ENCODE measurements at places on chromosomes 12 and 14.

DNA sequence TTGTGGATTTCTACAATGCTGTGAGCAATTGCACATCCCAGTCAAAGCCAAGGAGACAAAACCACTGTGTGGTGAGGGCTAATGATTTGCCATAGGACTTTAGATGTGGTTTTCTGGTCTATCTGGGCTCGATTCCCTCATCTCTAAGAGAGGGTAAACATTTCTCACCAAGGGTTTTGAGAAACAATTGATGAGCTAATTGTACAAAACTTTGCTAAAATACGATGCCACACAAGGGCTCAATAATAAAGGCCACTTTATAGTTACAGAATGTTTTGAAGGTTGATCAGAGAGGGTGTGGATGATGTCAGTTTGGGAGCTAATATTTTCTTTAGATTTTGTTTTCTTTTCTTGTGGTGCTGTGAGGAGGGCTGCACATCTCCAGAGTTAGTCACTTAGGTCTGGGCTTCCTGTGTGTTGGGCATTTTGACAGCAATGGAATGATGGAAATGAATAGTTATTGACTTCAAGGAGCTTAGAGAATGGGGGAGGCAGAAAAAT lies 60.8 kb upstream of the SLC38A4 start:
- DNase-seq = no peak

- no peak for DNase-seq
Observed at GRCh38 chr12:132338311-132338710, 8.9 kb upstream of the GALNT9 start.

DNA sequence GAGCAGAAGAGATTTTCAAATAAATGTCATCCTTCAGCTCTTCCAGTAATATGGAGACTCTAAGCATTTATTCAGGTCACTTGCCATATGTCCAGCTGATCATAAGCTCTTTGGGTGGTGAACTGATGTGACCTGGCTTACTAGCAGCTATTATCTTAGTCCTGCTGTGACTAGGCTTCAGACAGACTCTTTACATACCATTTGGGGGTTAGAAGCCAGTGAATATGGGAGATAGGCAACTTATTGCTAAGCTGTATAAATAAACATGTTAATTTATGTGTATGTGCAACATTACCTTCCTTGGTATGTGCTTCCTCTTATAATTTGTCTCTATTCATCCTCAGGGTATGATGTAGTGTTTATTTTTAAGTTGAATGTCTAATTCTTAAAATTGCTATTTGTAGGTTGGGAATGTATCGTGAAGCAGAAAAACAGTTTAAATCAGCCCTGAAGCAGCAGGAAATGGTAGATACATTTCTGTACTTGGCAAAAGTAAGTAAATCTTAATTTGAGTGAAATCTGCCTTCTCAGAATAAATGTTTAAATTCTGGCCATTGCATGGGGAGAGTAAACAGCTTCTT lies 32.4 kb downstream of the TTC8 start:
- no peak for DNase-seq

- DNase-seq = no peak
Observed at GRCh38 chr12:40225984-40226602, 1.3 kb downstream of the LRRK2 start.

DNA sequence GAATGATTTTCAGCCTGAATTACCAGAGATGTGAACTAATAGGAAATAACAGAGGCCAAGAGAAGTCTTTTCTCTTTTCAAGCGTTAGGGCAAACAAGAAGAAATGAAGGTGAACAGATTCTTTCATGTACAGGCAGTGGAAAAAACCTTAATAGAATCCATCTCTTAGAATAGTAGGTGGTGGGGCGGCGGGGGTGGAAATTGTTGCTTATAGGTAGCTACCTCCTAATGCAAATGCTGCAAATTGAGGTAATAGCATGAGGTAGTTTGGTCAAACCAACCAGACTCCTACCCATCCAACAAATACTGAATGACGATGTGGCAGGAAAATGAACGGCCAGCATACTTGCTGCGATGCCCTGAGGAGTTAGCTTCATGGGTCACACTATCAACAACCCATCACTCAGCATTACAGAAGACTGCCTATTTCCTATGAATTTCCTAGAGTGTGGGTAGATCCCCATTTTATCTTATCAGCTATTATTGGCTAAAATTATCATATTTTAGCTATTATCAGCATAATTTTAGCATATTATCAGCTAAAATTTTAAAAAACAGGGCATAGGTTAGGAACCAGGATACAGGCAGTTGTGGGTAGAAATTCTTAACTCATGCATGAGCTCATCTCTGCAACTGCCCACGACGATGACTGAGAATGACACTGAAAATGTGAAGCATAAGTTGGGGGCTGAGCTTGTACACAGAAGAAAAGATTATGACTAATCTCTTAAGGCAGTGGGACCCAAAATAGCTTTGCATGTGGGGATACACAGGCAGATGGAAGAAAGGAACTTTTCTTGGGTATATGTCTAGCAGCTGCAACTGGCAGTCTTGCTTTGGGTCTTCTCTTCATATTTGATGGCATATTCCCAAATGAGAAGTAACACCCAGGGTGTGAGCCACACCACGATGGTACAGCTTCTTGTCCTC lies 68.7 kb downstream of the NIN start:
- no peak for DNase-seq

DNA sequence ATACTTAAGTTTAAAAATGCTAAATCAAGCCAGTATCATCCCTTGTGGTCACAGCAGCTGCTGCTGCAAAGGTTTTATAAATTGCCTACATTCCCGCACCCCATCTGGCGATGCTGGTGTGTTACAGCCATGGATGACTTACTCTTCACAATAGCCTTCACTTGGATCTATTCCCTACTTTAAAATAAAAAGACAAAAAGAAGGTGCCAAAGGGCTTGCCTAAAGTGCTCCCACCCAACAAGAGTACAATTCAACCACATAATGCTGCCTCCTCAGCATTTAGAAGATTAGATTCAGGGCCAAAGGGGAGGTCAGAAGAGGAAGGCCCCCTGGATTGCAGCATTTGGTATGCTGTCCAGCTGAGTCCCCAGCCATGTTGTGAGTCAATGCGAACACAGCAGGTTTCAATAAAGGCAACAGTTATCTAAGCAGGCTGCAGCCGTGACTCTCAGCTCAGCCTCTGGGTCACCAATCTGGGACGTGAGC lies 176.1 kb downstream of the DAD1 start:
- no peak for DNase-seq

DNA sequence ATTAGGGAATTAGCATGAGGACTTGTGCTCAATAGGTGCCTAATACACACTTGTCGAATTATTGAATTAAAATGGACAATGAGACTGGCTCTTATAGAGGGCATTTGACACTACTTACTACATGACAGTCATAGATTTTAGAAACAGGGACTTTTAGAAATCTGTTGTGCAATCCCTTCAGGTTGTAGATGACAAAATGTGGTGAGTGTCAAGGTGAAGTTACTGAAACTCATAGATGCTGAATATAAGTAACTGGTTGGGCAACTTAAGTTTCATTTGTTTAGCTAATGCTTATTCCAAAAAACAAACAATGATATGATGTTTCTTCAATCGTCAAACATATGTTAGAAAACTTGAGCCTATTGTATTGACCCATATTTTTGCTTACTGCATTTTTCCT lies 12.9 kb upstream of the PEX5 start:
- no peak for DNase-seq

DNA sequence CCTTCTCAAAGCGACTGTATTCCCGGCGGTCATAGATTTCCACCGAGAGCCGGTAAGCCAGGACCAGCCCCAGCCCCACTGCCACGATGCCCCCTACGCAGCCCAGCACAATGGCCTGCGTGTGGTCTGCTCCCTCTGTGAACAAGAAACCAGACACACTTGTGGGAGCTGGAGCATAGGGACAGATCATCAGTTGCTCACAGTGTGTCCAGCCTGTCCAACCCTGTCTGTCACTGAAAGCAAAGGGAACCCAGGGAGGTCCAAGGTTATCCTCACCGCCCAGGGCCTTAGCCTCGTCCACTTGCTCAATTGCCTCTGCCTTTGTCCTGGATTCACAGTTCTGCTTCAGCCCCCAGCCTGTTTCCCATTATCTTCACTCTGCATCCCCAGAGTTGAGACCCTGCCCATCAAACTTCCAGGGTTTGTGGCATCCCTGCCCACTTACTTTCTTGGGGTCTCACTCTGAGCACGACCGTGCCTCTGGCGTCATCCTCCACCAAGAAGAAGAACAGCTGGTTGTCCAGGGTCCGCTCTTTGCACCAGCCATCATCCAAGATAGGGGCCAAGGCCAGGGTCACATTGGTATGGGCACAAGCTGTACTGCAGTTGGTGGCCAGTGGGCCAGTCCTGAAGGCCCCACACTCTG lies 11.3 kb upstream of the CSAD start:
- DNase-seq = no peak

DNA sequence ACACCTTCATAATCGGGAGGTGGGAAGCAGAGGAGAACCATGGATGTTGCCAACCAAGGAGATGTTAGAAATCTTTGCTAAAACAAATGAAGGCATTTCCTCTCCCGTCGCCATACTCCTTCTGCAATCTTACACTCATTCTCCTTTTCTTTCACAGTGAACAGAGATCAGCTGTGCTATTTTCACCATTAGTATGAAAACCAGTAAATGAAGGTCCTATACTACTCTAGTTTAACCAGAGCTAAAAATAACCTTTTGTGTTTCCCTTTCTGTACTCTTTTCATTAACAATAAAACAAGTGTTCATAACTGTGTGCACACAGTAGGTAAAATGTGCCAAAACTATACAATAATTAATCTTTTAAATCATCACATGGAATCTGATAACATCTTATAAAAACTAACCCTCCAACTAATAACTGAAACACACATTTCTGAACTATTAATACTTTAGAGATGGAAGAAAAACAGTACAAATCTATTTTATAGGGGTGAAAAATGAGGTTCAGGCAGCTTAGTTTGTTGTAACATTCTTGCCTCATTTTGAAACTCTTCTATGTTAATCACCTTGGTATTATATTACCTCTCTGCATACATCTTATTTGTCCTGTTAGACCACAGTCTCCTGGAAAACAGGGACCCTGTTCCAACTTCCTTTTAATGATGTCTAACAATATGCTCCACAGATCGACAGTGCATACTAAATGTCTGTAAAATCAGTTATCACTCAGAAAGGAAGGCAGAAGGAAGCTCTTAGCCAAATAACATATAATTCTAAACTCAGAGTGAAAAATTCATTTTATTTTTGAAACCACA lies 69.5 kb downstream of the SPPL3 start:
- no peak for DNase-seq

- DNase-seq = no peak
Observed at GRCh38 chr14:58276208-58276607, 22.1 kb upstream of the ARID4A start.

DNA sequence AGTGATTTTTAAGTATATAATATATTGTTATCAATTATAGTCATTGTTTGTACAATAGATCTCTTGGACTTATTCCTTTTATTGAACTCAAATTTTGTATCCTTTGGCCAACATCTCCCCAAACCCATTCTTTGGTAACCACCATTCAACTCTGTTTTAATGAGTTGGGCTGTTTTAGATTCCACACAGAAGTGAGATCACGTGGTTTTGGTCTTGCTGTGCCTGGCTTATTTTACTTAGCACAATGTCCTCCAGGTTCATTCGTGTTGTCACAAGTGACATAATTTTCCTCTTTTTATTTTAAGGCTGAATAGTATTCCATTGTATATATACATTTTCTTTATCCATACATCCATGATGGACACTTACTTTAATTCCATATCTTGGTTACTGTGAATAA lies 40.2 kb upstream of the LTA4H start:
- no peak for DNase-seq

- no peak for DNase-seq
Observed at GRCh38 chr12:92802906-92803305, 100.1 kb downstream of the PLEKHG7 start.

GRCh38 chr12:52464897-52465296 lies 8.7 kb downstream of the KRT6C start:
- no peak for DNase-seq

DNA sequence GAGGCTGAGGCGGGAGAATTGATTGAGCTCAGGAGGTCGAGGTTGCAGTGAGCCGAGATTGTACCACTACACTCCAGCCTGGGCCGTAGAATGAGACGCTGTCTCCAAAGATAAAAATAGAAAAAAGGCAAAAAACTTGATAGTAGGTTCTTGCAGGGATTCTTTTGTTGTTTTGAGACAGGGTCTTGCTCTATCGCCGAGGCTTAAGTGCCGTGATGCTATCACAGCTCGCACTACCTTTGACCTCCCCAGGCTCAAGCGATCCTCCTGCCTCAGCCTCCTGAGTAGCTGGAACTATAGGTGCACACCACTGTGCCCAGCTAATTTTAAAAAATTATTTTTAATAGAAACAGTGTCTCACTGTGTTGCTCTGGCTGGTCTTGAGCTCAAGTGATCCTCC lies 4.7 kb downstream of the GOLGA5 start:
- no peak for DNase-seq

GRCh38 chr12:130576371-130576816 lies 139.7 kb downstream of the RIMBP2 start:
- DNase-seq = no peak

DNA sequence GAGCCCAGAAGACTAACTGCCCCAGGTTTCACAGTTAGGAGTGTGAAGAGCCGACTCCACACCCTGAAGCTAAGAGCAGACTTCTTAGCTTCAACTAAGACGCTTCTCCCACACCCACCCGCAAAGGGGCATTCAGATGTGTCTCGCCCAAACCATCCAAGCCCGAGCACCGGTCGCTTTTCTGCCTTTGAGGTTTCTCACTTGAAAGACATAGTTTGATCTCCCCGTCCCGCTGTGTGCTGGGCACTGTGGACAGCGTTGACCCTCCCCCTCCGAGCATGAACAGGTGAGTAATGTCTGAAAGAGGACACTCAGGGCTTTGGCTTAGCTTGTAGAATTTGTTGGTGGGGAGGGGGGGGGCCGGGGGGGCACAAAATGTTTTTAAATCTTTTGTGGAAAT lies 123.8 kb downstream of the TMEM132D start:
- DNase-seq = no peak

DNA sequence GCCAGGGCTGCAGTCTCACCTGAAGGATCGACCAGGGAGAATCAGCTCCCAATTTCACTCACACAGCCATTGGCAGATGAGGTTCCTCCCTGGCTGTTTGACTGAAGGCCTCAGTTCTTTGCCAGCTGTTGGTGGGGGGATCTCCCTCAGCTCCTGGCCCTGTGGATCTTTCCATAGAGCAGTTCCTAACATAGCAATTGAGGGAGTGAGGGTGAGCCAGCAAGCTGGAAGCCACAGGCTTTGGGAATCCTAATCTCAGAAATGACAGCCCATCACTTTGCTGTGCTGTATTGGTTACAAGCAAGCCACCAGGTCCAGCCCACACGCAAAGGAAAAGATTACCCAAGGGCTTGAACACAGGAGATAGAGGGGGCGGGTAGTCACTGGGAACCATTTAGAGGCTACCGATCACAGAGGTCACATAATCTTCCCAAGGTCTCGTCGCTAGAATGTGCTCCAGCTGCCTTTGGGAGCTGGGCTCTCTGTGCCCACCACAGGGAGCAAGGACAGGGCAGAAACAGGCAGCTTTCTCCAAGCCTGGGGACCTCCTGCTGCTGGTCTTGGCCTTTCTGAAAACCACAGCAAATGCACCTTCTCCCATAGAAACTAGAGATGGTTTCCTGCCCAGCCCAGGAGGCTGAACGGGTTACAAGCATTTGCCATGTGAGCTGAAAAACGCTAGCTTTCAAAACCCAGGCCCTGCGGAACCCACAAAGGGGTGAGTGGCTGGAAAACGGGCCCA lies 4.6 kb upstream of the OTUB2 start:
- DNase-seq = no peak
